ENCODE measurements at places on chromosomes 1 and 21.

DNA sequence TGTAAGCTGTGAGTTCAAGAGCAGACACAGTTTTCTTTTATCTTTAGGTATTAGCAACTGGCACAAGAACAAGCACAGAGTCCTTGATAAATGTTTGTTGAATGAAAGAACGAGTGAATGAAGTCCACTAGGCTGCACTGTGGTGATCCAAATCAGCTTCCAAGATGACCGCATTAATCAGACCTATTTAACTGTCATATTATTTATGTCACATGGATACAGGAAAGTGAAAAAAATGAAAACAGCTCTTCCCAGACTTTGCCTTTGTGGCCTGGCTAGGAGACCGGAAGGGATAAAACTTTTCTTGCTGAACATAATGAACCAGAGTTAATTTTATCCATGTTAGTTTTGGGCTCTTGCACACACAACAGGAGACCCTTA is 261.3 kb downstream of the TNR start:
- DNase-seq = no peak

- DNase-seq = no peak
Observed at GRCh38 chr1:24098102-24098501, 13.8 kb downstream of the MYOM3 start.

GRCh38 chr21:16535626-16536025 is 805.8 kb downstream of the USP25 start:
- DNase-seq = no peak

DNA sequence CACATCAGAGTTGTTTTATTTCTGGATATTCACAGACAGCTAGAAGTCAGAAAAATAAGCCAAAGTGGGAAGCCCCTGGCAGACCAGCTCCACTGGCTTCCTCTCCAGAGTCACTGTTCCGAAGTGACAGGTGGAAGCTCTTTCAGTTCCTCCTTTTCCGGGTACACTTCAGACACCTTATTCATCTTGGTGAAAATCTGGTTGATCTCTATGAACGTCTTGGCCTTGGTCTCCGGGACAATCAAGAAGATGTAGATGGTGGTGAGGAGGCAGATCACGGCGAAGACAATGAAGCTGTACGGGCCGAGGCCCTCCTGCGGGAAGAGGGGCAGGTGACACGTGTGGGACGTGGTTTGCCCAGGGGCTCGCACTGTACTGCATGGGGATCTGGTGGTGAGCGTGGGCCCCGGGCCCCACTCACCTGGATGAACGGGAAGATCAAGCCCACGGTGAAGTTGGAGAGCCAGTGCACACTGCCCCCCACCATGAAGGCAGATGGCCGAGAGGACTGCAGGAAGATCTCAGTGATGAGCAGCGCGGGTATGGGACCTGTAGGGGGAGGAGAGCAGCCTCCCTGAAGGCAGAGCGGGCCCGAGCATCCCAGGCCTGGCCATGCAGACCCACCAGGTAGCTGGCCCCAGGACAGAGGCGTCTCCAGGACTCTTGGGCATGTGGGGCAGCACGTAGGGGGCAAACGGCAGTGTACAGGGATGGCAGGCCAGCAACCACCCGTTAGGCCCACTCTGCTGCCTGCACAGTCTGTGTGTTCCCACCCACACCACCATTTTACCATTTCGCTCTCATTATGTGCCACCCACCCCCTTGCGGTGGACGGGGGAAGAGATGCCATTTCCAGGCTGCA is 11.5 kb upstream of the SLC2A7 start:
- no peak for DNase-seq

GRCh38 chr1:192654591-192655251 is 18.8 kb downstream of the RGS13 start:
- no peak for DNase-seq

GRCh38 chr1:66237042-66237441 is 296.9 kb upstream of the SGIP1 start:
- no peak for DNase-seq

DNA sequence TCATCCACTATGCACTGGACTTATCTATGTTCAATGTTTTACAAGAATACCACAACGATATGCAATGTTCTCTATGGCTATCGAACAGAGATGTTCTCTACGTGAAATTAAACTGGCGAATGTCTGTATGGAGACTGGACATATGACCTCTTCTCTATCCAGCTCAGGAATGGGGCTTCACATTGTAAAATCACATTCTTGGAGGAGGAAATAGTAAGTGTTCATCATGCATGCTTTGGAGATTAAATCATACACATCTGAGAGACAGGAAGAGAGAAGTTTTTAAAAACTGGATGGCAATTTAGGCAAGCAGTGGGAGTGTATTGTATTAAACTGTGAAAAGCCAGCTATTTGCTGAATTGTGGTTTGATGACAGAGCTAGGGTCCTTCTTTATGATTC is 47.9 kb upstream of the RGL1 start:
- no peak for DNase-seq

GRCh38 chr1:186326009-186326408 is 49.0 kb downstream of the TPR start:
- DNase-seq = no peak
